ENCODE measurements at places on chromosomes 6 and 20.
A peak's percentile ranks its signal among the peaks of the same experiment; 100 is the strongest.

DNA sequence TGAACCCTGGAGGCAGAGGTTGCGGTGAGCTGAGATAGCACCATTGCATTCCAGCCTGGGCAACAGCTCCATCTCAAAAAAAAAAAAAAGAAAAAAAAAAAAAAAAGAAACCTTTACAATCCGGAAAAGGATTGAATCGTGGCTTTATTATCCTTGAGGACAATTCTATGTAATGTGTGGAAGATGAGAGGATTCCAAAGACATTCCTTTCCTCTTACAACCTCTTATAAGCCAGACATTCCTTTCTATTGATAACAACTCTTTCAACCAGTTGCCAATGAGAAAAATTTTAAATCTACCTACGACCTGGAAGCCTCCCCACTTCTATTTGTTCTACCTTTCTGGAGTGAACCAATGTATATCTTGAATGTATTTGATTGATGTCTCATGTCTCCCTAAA, 91.2 kb upstream of the EEF1E1 start:
- no peak for DNase-seq

GRCh38 chr6:104519566-104519965, 340.2 kb downstream of the HACE1 start:
- DNase-seq = no peak

GRCh38 chr20:2697768-2698167, 5.2 kb downstream of the EBF4 start:
- DNase-seq = peak; percentile 36

DNA sequence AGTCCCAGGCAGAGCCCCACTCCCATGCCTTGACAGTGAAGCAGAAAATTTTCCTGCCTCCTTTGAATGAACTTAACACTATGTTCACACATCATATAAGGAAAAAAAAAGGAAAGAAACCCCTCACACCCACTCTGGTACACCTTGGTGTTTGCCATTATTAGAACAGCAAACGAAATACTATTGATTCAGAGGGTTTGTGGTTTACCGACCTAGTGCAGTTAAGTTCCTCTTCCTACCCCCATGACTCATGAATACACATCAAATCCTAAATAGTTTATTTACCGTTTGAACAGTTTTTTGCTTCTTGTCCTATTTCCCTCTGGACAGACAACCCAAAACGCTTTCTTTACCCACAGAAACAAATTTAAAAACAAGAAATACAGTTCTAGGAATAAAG, 237.7 kb downstream of the FOXA2 start:
- DNase-seq = no peak

GRCh38 chr6:167824591-167825331, 1.9 kb upstream of the AFDN start:
- no peak for DNase-seq

DNA sequence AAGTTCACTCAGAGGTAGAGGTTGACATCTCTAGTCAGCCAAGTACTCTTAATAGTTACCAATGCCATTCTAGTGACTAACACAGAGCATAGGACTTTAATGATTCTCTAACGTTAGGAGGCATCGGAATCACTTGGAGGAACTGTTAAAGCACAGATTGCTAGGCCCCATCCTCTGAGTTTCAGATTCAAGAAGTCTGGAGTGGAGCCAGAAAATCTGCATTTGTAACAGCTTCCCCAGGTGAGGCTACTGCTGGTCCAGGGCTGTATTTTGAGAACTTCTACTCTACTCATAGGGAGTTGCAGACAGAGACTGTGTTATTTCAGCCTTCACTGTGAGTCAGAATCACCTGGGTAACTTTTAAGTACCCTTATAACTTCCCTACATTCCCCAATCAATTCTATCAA, 5.7 kb downstream of the LMBRD1 start:
- DNase-seq = no peak

DNA sequence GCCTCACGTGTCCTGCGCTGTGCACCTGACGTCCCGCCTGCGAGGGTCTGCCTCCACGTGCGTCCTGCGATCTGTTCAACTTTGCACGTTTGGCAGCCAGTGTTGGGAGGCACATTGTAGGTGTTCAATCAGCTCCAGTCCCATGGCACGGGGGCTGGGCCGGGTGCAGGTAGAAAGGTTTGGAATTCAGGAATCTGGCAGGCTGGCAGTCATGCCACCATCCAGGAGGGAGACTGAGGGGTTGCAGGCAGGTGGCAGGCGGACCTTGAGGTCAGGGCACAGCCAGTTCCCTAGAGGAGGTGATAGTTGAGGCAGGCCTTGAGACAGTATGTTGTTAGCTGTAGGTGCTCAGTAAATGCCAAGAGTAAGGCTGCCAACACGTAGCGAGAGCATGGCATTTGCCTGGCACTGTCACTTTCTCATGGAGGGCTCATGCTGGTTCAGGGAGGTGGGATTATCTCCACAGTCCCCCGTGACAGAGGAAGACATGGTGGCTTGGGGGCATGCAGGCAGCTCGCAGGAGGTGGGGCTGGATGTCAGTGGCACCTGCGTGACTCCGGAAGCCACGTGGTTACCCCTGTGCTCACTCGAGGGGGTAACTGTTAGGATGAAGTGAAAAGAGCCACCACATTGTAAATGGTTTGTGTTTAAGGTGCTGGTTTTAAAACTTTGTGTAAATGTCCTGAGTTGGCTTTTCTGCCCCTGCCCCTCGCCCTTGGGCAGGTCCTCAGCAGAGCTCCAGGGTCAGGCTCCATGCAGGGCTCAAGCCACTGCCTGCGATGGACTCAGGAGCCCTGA, 111.8 kb upstream of the FRMD1 start:
- DNase-seq = peak; percentile 16

DNA sequence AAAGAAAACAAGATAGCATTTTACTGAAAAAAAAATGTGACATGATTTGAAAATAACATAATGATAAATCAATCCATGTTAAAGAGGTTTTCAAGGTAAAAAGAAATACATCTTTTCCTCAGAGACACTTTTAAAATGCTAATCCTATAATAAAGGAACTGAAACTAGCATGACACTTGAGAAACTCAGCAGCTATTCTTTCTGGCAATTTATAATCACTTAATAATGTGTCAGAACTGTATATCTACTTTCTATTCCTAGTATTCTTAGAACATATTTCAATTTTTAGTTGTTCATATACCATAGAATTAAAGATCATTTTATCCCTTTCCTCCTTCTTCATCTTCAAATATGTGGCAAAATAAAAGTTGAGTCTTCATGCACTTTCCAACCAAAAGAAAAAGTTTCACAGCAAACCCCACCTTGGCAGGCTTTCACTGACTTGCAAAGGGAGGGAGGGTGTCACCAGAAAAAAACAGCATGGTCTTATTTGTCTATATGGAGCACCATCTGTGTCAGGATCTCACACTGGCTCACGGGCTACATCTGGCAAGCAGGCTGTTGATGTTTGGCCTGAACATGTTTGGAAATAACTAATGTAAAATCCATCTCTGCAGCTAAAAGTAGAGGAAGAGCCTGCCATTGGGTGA, 48.5 kb downstream of the FHL5 start:
- DNase-seq = no peak

GRCh38 chr6:4253604-4254231, 118.3 kb upstream of the ECI2 start:
- no peak for DNase-seq

DNA sequence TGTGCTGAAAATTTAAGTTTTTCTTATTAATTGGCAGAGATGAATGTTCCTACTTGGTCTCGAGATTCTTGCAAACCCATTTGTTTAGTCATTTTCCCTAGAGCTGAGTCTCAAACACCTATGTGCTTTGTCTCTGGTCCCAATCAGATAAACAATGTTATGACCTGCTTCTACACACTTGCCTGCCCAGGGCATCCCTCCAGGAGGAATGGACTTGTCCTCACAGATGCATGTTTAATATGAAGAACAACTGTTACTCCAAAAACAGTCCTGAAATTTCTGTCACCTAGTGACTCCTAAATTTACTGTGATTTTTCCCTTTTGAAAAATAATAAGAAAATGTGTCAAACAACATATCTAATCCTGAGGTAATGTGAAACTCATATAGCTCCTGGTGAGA, 43.7 kb downstream of the HDGFL1 start:
- DNase-seq = no peak

GRCh38 chr6:148776321-148777308, 29.8 kb downstream of the UST start:
- DNase-seq = no peak

DNA sequence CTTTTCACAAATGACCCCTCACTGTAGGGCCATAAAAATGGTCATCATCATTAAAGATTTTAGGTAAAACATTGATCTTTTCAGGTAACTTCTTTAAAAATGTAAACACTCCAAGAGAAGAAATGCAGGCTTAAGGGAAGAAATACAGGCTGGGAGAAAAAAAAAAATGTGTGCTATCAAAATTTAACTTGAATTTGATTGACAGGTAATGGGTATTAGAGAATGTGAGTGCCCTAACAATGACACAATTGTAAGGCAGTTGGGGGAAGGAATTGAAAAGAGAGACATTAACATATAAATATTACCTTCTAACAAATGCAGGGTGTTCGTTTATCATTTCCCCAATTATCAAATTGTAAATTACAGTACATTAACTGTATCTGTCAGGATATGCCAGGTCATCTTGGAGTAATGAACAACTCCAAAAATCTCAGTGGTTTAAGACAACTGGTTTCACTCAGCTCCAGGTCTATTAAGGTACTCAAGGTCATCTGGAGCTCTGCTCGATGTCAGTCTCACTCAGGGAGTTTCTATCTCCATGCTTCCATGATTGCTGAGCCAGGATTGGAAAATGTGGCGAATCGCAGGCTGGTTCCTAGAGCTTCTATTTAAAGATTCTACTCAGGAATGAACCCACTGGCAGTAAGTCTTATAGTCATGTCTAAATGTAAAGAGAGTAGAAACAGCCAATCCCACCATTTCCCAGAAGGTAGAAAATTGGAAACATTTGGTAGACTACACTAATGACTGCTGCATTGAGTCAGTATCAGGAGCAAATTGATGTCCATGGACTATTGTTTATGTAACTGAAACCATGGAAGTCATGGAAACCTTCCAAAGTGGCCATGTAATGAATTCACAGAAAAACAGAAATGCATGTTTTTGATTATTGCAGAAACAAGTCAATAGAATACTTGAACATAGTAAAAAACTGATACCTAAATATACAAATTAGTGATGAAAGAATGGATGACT, 55.6 kb downstream of the FRK start:
- no peak for DNase-seq

DNA sequence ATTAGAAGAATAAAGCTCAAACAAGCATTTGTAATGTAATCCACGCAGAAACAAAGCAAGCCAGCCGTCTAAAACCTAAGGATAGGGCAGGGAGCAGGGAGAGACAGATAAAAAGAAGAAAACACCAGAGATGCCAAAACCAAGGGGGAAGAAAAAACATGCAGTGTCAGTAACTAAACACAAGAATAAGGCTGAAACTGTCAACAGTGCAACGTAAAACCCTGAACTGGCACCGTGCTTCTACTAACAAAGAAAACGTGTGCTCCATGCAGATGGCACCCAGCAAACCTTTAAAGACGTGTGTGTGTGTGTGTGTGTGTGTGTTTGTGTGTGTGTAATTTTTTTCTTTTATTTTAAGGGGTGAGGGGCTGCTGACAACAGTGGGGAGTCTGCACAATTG, 88.4 kb upstream of the TAB2 start:
- no peak for DNase-seq

DNA sequence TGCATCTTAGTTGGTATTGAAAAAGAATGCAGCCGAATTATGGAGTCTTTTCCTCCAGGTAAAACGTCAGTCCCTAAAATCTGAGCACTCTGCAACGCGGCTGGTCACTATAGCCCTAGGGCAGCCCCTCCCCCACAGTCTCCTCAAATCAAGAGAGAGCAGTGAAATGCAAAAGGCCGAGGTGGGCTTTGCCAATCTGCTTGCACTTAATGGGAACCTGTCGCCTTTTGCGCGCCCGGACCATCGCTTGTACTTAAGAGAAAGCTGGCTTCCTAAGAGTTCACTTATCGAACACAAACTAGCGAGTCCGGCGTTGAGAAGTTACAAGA, 447 bp downstream of the MCM3 start:
- DNase-seq = peak; percentile 68

DNA sequence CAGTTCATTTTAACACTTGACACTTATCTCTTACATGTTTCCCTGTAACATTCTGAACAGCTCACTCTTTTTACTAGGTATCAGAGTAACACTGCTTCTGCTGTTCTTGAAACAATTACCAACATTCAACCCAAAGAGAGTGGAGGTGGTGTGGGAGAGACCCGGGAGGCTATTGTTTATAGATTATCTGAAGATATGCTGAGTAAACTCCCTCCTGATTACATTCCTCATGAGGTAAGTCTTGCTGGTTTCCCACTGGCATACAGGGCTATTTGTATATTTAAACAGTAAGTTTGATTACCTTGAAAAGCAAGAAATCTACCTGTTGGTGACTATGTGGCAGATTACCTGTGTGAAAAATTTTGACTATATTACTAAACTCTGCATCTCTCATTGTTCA, 39.8 kb upstream of the GLP1R start:
- DNase-seq = no peak

DNA sequence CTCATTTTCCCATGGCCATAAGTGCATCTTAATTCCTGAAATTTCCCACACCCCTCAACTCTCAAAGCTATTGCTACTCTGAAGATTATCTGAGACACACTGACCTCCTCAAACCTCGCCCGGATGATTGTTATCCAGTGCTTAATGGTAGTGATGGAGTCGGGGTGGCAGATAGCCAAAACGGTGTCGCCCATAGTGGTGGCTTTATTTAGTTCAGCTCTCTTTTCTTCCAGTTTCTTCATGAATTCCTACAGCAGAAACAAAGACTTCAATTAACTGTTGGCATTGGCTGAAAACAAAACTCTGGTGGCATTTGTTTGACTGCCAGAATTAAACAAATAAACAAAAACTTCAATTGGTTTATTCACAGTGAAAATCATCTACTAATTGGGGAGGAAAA, 165.4 kb downstream of the DST start:
- no peak for DNase-seq

DNA sequence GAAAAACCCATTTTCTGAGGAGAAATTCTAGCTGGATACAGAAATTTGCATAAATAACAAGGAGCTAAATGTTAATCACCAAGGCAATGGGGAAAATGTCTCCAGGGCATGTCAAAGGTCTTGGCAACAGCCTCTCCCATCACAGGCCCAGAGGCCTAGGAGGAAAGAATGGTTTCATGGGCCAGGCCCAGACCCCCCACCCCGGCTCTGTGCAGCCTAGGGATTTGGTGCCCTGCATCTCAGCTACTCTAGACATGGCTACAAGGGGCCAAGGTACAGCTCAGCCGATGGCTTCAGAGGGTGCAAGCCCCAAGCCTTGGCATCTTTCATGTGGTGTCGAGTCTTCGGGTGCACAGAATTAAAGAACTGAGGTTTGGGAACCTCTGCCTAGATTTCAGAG, 321.2 kb upstream of the ID4 start:
- no peak for DNase-seq

- no peak for DNase-seq
Observed at GRCh38 chr6:125732398-125732797, 17.0 kb upstream of the HEY2 start.

DNA sequence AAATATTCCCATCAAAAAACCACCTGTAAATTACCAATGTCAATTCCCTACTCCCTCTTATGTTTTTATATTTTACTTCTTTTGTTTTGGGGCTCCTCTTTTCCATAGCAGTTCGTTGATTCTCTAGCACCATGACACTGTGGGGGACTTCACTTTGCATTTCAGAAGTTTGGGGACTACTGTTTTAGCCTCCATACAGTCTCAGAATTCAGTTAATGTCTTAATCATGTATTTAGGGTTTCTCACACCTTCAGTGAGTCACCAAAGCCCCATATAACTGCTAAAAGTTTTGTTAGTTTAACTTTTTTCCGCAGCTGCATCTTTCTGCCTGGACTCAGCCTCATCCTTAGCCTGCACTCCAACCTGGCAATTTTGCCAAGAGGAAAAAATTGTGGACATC, 20.7 kb upstream of the AIG1 start:
- no peak for DNase-seq

- no peak for DNase-seq
Observed at GRCh38 chr6:141443032-141443431, 689.7 kb upstream of the GJE1 start.
